COLO829 (cell line): ENCODE measurements at places on chromosomes 16 and 17.

- no peak for DNase-seq
Observed at GRCh38 chr17:45261577-45262515, at the start of gene SPATA32. Gene SPATA32 (minus strand): TSS chr17:45262094. CDS start chr17:45262016, 78 bp downstream.

DNA sequence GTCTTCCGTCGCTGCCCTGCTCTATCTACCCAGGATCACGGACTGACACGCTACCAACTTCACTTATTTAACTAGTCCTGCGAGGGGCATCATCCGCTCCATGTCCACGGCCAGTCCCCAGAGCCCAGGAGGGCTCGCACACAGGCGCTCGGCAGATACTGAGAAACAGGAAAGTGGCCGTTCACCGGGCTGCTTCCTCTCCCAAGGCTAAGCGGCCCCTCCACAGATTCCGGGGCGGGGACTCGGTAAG is 388 bp downstream of the OXLD1 start:
- no peak for DNase-seq

DNA sequence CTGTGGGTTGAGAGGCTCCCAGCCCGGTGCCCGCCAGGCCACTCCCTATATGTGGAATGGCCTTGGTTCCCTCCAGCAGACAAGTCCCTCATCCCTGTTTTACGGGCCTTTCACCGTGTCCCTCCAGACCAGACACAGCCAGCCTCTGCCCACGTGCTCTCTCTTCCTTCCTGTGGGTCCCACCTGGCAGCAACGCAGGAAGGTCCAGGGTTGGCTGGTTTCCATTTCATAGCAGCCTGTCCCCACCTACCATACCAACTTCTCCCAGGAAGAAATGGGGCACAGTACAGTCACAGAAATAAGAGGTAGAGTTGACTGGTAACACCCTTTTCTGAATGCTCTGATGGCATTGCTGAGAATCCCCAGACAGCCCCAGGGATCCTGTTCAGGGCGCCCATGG is 34.9 kb downstream of the PLD6 start:
- no peak for DNase-seq

- no peak for DNase-seq
Observed at GRCh38 chr16:61277849-61278248, 758.4 kb downstream of the CDH8 start.

DNA sequence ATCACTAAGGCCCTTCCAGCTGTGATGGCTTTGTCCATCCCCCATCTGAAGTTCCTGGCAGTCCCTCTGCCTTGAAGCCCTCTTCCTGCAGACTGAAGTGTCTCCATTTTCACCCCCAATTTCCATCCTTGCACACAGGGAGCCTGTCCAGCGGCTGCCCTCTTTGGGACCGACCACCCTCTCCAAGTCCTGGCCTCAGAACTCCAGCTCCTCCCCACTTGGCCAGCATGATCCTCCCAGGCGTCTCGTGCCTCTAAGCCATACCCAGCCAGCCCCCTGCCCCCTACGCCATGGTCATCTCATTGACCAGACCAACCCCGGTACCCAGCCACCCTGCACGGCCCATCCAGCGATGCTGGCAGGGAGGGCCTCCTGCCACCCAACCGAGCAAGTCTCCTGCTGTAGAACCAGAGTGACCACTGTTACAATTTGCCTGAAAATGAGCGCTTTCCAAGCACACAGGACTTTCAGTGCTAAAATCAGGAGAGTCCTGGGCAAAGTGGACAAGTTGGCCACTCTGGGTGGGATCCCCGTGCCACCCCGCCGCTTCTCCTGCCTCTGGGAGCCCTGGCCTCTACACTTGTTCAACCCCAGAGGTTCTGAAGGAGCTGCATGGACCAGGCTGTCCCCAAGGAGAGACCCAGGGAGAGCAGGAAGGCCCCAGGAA is 362.0 kb downstream of the SEC14L1 start:
- no peak for DNase-seq

DNA sequence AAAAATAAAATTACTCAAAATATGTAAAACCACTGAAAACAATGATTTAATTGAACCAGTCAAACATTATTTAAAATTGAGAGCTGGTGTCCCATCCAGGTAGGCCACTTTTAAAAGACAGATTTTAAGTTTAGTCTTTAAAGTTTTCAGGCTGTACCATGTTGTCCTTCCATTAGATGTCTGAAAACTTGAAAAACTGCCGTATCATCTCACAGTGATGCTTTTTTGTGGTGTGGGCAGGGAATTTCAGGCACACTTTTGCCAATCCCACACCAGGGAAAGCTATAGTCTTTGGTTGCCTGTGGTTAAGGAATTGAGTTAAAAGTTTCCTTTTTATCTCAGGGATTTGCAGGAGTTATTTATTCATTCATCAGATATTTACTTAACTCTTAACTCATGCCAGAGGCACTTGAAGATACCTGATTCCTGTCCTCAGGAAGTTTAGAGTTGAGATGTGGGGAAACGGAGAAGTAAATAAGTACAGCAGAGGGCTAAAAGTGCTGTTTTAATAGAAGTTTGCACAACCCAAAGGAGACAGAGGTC is 3.2 kb downstream of the SNTB2 start:
- DNase-seq: no peak

DNA sequence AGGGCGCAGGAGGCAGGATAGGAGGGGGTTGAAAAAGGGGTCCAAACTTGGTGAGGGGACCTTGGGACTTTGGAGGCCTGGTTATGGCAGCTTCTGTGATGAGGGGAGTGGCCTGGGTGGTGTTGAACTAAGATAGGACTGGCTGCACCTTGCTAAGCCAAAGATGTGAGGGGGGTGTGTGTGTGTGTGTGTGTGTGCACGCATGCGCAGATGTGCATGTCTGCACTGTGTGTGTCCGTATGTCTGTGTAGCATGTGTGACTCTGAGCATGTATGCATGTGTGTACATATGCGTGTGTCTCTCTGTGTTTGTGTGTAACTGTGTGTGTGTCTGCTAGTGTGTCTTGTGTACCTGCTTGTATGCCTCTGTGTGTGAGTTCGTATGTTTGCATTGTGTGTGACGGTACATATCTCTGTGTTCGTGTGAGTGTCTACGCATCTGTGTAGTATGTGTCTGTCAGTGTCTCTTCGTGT is 4.1 kb downstream of the SLC16A5 start:
- no peak for DNase-seq

GRCh38 chr16:24013864-24014645 is 178.3 kb downstream of the PRKCB start:
- no peak for DNase-seq

DNA sequence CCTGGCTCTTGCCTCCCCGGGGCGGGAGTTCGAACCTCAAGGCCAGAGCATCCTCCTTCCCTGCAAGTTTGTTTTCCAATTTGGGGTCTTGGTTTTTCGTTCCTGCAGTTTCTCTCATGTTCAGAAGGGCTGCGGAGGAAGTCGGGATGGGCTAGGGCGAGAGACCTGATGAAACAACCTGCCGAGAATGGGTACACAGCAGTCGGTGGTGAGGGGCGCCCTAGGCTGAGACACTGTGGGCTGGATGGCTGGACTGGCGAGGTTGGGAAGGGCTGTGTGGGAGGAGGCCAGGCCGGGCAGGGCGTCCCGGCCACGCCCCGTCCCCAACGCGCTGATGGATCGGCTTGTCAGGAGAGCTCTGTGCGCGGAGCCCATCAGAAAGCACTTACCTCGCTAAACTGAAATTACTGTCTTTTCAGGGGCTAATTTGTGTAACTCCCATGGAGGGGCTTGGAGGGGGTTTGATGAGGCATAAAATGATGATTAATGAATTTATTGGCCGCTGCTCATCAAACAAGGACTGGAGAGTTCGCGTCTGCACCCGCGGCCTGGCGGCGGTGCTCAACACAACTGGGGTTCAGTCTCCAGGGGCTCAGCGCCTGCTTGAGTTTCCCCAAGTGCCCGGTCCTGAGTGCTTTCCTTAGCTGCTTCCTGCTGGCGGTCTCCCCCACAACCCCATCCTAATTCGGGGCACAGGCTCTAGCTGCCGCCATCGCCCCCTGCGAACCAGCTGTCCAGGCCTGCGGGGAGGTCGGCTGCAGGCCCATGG is 9.0 kb downstream of the IRX5 start:
- DNase-seq: no peak

DNA sequence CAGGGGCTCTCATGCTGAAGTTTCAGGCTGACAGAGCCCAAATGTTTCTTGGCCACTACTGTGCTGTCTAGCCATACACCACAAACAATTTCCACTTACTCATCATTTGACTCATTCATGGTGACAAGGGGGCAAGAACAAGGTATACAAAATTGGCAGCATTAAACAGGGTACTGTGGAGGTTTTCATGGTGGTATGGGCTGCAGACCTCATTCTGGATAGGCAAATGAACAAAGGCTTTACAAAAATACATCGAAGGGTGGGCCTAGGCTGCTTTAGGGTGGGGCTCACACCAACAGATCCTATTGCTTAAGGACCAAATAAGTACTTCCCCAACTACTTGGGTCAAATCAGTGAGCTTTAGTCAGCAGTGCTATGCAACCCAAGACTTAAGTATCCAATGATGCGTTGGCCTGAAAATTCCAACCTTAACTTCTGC is 53.0 kb downstream of the N4BP1 start:
- DNase-seq: no peak

DNA sequence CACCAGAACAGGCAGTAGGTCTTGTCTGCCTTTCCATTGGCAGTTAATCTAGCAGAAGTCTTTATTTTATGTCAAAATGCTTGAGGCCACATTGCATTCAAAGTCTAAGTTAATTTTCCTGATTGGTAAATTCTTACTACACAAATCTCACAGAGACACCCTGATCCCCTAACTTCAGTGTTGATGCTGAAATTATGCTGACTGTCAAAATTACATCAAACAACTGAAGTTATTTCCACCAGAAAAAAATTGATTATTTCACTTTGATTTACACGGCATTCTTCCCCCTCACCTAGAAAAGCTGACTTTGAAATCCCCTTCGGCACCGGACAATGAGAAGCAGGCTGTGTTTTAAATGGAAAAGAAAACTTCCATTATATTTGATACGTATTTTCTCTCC is 99.1 kb downstream of the MAF start:
- DNase-seq: no peak

- DNase-seq: no peak
Observed at GRCh38 chr16:23318639-23319038, 16.5 kb downstream of the SCNN1B start.

DNA sequence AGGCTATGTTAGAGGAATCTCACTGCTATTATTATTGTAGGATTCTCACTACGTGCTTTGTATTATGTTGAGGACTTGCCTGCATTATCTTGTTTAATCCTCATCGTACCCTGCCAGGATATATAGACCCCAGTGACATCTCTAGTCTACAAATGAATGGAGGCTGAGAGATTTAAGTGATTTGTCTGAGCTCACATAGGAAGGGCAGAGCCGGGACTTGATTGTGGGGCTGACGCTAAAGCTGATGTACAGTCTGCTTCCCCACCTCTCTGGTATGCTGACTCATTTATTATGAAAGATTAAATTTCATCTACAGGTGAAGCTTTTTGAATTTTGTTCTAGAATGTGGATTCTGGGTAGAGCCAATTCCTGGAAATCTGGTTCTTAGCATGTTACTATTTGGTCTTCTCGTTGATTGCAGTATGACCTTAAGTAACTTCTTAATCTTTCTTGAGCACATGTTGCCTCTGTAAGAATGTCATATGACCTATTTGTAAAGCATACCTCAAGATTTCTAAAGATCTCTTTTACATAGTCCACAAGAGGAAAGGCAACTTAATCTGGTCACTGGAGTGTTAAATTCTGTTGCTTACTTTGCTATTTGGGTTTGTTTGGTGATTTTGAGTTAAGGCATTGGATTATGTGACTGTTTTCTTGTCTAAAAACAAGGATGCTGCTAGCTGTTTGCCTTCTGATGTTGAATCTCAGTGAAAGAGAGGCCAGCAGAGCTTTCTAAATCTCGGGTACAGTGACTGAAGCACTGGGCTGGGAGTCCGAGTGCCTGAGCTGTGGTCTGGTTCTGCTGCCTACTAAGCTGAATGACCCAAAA is 12.4 kb downstream of the METTL9 start:
- DNase-seq: no peak

DNA sequence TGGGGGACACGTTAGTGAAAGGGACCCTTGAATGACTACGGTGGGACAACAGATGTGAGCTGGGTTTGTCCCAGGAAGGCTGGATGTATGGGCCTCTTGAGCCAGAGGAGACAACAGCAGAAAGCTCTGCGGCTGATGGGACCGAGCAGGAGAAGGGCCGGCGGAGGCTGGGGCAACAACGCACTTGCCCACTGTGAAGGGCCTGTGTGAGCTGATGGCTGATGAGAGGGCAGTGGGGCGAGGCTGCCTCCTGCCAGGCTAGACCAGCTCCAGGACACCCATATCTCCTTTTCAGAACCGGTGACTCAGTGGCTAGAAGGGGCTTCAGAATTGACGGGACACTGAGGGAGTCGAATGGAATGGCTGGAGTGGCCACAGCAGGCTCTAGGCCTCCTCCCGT is 250.1 kb downstream of the SEC14L1 start:
- DNase-seq: no peak

- DNase-seq: no peak
Observed at GRCh38 chr16:58937661-58938060, 203.5 kb upstream of the GOT2 start.

GRCh38 chr16:66569131-66569530 is 2.9 kb downstream of the CMTM1 start:
- DNase-seq: no peak

DNA sequence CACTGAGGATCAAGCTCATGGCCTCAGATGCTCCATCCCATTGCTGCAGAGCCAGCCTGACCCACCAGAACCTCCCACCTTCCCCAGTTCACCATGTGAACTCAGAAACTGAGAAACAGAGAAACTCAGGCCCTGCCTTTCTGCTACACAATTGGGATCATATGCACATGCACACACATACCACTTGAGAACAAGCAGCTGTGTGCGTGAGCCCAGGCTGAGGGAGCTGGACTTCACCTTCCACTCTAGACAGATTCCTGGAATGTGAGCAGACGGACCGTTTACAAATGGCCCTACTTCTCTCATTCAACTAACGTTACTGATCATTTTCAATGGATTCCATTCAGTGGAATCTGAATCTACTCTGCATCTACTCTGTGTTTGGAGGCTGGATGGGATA is 1.7 kb upstream of the SPEM2 start:
- DNase-seq: no peak
